Amniotic stem cell (primary cell): ENCODE measurements at places on chromosomes 4 and X.

GRCh38 chr4:98833384-98833783 is 95.5 kb downstream of the EIF4E start:
- DNase-seq, result no peak

- no peak for DNase-seq
Observed at GRCh38 chr4:53744446-53745160, 153.3 kb upstream of the LNX1 start.

- DNase-seq, result no peak
Observed at GRCh38 chr4:67576538-67576937, 18.0 kb downstream of the STAP1 start.

GRCh38 chrX:115592997-115593734 is 32.2 kb downstream of the PLS3 start:
- no peak for DNase-seq

DNA sequence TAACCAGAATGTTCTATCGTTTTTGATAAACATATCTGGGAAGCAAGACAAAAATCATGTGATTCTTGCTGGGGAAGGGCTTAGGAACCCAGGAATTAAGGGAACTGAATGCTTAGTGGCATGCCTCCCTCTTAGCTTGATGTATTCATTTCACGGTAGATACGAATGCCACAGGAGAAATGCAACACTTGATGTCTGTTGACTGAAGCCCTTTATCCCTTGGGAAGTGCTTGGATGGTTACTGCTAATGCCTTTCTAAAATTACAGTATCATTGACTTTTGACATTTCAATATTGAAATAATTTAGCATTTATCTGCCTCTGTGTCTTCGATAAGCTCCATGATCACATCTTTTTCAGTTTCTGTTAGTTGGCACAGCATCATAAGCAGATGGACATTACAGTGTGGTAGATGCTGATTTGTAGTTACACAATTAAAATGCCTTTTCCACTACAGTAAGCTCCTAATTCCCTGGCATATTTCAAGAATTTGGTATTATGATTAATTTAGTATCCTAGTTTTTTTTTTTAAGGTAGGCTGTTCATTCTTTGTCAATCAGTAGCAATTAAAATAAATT is 226.7 kb downstream of the ARHGAP10 start:
- no peak for DNase-seq

- DNase-seq, result no peak
Observed at GRCh38 chr4:105461221-105461620, 12.6 kb downstream of the PPA2 start.
